ENCODE measurements at places on chromosomes 16 and 17. TPM values are rescaled to one million over a fixed set of nuclear protein-coding genes. Genes with fewer than 3 reads are reported as not detected.

- no peaks in the 10 kb centered on the region for H3K27me3 ChIP-seq
- H3K4me1 ChIP-seq = peaks cover 23% of the 10 kb centered on the region
- DNase-seq = no peak
- peak overlapping the region; percentile 94 for H3K4me3 ChIP-seq
- H3K27ac ChIP-seq = peak overlapping the region; percentile 93
Observed at GRCh38 chr16:529012-529575, 1.6 kb downstream of the CAPN15 start.

DNA sequence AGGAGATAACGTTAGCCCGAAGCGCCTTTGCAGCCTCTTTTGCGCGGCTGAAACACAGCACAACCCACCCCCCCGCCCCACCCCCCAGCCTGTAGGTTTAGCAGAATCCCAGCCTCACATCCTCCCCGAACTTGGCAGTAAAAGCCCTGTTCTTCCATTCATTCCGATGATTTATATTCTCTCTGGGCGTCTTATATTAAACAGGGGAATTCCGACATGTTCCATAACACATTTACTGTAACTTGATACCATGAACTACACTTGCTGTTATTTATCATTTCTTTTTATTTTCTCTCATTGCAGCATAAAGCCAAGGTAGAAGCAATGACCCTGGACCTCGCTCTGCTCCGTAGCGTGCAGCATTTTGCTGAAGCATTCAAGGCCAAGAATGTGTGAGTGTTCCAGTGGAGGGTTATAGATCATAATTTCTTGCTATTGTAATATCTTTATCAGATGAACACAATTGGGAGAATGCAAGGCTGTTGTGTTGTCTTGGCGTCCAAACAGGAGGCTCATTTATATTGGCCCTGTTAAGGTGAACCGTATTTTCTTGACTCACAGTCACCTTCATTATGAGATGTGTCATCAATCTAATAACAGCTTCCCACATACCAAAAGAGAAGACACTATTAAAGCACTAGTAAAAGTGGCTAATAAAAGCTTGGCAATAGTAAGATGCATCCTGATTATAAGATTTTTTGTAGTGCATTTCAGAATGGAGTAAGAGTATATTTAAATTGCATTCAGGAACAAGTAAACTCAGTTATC, 287.3 kb downstream of the WWOX start:
- no peak for DNase-seq
- H3K27ac ChIP-seq = no peak overlapping the region
- no peak overlapping the region for H3K4me3 ChIP-seq
- H3K27me3 ChIP-seq = no peaks in the 10 kb centered on the region
- peaks cover 8% of the 10 kb centered on the region for H3K36me3 ChIP-seq

DNA sequence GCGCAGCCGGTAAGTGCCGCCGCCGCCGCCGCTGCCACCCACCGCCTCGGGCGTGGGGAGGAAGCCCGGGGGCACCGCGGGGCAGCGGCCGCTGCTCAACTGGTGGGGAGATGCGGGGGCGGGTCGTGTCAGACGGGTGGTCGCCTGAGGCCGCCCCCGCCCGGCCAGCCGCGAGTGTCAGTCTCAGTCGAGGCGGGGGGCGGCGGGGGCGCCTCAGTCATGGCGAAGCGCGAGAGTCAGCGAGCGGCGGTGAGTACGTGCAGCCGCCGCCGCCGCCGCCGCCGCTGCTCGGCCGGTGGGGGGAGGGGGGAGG, 76.2 kb downstream of the CHD9 start:
- H3K36me3 ChIP-seq = no peaks in the 10 kb centered on the region
- H3K4me1 ChIP-seq = peaks cover 22% of the 10 kb centered on the region
- H3K27ac ChIP-seq = no peak overlapping the region
- H3K4me3 ChIP-seq = peak overlapping the region; percentile 91
- H3K27me3 ChIP-seq = no peaks in the 10 kb centered on the region

DNA sequence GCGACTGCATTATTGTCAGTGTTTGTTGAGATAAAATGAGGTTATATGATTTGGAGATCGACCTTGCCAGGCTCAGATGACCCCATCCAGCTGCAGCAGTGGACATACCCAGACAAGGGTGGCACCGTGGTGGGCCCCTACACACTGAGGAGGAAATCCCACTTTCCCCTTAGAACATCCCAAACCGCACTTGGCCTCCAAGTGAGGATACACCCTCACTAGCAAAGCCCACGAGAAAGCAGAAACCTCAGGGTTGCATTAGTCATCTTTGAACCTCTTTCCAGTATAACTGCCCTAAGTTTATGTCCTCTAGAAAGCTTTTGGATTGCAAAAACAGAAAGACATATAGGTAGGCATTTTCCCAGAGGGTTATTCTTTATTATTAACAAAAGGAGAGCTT, 101.5 kb downstream of the CLEC16A start:
- peaks cover 9% of the 10 kb centered on the region for H3K4me1 ChIP-seq
- no peak overlapping the region for H3K27ac ChIP-seq
- no peaks in the 10 kb centered on the region for H3K27me3 ChIP-seq
- peaks cover 2% of the 10 kb centered on the region for H3K36me3 ChIP-seq

- no peak for DNase-seq
- H3K36me3 ChIP-seq = peaks cover 2% of the 10 kb centered on the region
- H3K27ac ChIP-seq = no peak overlapping the region
- peaks cover 35% of the 10 kb centered on the region for H3K27me3 ChIP-seq
Observed at GRCh38 chr17:58189436-58190146, 2.9 kb upstream of the EPX start.

Gene PDILT
- total RNA-seq = not detected

Gene SLC22A31
- 0.76 TPM for total RNA-seq

DNA sequence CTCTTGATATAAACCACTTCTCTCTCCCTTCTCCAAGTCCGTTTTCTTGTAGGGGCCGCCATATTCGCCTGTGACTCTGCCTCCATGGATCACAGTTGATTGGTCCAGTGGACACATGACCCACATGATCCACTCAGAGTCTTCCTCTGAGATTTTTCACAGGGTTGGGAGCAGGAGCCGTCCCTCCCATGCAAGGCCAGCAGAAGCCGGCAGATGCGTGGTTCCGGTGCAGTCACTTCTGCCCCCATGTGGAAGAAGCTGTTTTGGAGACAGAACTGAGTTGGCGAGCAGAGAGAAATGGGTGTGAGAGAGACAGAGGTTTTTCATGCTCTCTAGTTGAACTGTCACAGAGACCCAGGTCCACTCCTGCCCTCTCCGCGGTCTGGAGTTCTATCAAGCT, 83.3 kb downstream of the C16orf95 start:
- H3K36me3 ChIP-seq = peaks cover 4% of the 10 kb centered on the region
- H3K27me3 ChIP-seq = peaks cover 40% of the 10 kb centered on the region
- DNase-seq = no peak
- no peak overlapping the region for H3K27ac ChIP-seq
- H3K4me1 ChIP-seq = peaks cover 3% of the 10 kb centered on the region
- H3K4me3 ChIP-seq = no peak overlapping the region

- peak overlapping the region; percentile 90 for H3K4me3 ChIP-seq
- H3K4me1 ChIP-seq = peaks cover 25% of the 10 kb centered on the region
- no peaks in the 10 kb centered on the region for H3K36me3 ChIP-seq
- DNase-seq = no peak
- peak overlapping the region; percentile 96 for H3K27ac ChIP-seq
Observed at GRCh38 chr17:72618001-72618509, 474.4 kb downstream of the SLC39A11 start.

DNA sequence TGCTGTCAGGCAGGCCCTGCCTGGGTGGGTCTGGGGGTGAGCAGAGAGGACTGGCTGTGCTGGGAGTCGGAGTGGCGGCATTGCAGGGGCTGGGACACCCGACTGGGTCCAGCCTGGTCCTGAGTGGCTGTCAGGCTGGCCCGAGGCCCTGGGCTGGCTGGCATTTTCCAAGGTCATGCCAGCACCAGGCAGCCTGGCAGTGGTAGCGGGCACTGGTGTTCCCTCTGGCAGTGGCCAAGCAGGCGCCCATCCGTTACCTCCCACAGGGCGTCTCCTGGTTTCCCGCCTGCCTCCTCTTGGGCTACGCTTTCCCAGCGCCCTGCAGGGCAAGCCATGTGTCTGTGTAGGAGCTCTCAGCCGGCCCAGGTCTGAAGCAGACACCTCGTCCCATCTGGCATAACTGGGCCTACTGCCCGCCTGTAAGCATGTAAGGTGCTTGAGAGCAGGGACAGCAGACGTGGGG, 5.7 kb upstream of the PKMYT1 start:
- H3K4me1 ChIP-seq = peaks cover 3% of the 10 kb centered on the region
- H3K27ac ChIP-seq = no peak overlapping the region
- no peak overlapping the region for H3K4me3 ChIP-seq
- H3K27me3 ChIP-seq = no peaks in the 10 kb centered on the region
- no peaks in the 10 kb centered on the region for H3K36me3 ChIP-seq

DNA sequence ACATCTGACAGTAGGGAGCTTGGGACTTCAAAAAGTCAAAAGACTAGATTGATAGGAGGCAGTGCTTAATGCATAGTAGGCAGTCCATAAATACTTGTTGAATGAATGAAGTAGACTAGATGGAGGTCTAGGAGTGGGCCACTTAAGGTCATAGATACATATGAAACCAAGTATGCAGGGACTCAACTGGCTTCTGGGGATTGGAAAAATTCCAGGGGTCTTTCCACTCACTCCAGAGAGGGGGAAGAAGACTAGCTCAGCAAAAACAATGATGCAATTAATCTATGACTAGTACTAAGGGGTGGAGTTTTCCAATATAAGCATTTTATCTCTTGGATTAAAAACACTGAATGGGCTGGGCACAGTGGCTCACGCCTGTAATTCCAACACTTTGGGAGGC, 298.3 kb upstream of the XYLT1 start:
- H3K27ac ChIP-seq = no peak overlapping the region
- H3K27me3 ChIP-seq = peaks cover 19% of the 10 kb centered on the region
- H3K4me3 ChIP-seq = no peak overlapping the region
- H3K36me3 ChIP-seq = no peaks in the 10 kb centered on the region
- H3K4me1 ChIP-seq = no peaks in the 10 kb centered on the region
- no peak for DNase-seq

Gene BAHCC1
- 0.29 TPM for total RNA-seq

DNA sequence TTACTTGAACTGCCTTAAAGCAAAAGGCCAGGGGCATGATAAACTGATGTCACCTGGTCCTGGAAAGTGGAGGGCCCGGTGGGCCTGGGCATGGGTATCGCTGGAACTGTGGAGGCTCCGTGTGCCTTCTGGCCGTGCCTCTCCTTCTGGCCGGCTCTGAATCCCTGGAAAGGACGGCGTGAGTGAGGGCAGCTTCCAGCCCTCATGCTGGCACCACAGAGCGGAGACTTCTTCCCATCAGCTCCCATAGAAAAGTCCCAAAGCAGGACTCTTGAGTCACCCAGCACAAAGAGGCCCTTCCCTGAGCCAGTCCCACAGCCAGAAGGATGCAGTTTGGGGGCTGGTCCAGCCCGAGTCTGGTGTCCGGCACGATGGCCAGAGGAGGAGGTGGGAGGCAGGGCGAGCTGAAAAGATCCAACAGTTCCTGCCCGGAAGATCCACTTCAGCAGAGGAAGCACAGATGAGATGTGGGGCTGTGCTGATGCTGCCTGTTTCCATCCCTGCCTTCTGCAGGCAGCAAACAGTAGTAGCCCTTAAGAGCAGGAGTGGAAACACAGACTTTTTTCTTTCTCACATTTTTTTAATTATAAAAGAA, 7.8 kb downstream of the GAA start:
- no peak overlapping the region for H3K27ac ChIP-seq
- H3K4me1 ChIP-seq = no peaks in the 10 kb centered on the region
- H3K36me3 ChIP-seq = no peaks in the 10 kb centered on the region
- no peaks in the 10 kb centered on the region for H3K27me3 ChIP-seq
- no peak for DNase-seq

- peaks cover 5% of the 10 kb centered on the region for H3K27me3 ChIP-seq
- H3K27ac ChIP-seq = no peak overlapping the region
- no peak for DNase-seq
- H3K4me1 ChIP-seq = no peaks in the 10 kb centered on the region
Observed at GRCh38 chr16:73912850-73913249, 383.8 kb upstream of the PSMD7 start.

Gene C16orf54
- total RNA-seq = 259 TPM

DNA sequence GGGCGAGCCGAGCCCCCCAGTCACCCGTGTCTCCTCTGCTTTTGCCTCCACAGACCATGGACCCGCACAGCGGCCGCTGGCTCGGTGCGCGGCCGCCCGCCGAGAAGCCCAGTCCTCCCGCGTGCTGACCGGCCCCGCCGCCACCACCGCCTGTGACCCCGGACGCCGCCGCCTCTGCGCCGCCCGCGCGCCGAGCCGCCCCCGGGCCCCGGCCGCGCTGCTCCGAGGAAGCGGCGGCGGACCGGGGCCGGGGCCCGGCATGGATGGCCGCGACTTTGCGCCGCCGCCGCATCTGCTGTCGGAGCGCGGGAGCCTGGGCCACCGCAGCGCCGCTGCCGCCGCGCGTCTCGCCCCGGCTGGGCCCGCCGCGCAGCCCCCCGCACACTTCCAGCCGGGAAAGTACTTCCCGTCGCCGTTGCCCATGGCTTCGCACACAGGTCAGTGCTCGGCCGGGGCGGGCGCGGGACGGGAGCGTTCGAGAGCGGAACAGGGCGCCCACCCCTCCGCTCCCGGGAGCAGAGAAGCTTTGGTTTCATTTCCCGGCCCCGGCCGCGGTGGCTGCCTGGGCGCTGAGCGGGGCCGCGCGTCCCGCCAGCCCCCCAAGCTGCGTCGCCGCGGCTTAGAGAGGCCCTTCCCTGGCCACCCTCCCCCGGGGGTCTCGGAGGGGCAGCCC, 4.4 kb downstream of the BAHCC1 start:
- H3K27ac ChIP-seq = no peak overlapping the region
- peaks cover 3% of the 10 kb centered on the region for H3K36me3 ChIP-seq
- no peak for DNase-seq
- H3K4me1 ChIP-seq = peaks cover 22% of the 10 kb centered on the region

- no peak for DNase-seq
- H3K27ac ChIP-seq = peak overlapping the region; percentile 47
- H3K36me3 ChIP-seq = no peaks in the 10 kb centered on the region
- no peak overlapping the region for H3K4me3 ChIP-seq
Observed at GRCh38 chr17:77353684-77354419, 213.1 kb downstream of the SEC14L1 start.

Gene SLC16A11
- 0.40 TPM for total RNA-seq

DNA sequence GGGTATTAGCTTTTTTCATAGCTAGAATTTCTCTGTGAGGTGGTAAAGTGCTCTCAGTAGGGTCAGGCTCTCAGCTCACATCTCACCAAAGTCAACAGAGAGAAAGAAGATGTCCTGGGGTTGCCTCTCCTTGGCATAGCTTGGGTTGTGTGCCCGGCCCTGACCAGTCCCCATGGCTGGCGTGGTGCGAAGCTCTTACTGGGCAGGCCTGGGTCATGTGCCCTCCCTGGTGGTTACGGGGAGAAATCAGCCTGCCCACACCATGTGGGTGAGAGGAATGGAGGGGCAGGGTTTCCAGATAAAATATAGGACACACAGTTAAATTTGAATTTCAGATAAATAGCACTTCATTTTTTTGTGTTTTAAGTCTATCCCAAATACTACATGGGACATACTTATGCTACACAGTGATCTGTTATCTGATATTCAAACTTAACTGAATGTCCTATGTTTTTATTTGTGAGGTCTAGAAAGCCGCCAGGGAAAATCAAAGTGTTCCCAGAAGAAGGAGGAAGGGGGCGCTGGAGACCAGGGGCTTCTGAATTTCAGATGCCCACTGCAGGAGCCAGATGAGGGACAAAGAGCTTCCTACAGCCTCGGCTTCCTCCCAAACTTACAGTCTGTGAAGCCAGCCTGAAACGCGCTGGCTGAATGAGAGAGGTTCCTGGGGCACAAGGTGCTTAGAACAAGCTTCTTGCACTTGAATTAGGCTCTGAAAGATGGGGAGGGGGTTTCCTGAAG, 45.4 kb downstream of the NKD1 start:
- no peak for DNase-seq
- no peaks in the 10 kb centered on the region for H3K27me3 ChIP-seq
- H3K27ac ChIP-seq = no peak overlapping the region
- H3K4me1 ChIP-seq = peaks cover 13% of the 10 kb centered on the region

Gene ZP2
- total RNA-seq = not detected

Gene CDIPT
- 39.6 TPM for total RNA-seq

Gene FZD2
- 0.22 TPM for total RNA-seq

- H3K36me3 ChIP-seq = no peaks in the 10 kb centered on the region
- no peak overlapping the region for H3K4me3 ChIP-seq
- H3K27me3 ChIP-seq = no peaks in the 10 kb centered on the region
- peaks cover 16% of the 10 kb centered on the region for H3K4me1 ChIP-seq
Observed at GRCh38 chr17:82602487-82602886, 45.8 kb downstream of the WDR45B start.

All from T-helper 17 cell (primary cell).